ENCODE measurements at places on chromosomes 7 and 10.

DNA sequence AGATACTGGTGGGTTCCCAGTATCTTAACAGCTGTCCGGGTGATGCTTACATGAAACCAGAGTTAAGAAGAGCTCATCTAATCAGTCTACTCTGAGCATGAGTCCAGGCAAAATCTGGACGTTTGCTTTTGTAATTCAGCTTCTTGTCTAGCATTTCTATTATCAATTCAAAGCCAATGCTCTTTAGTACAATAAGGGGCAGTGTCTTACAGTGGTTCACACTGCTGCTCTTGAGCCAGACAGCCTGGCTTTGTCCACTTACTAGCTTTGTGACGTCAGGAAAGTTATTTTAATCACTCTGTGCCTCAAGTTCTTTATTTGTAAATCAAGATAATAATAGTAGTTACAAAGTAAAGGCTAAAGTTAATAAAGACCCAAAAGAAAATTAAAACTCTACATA, 227.3 kb upstream of the TCF7L2 start:
- DNase-seq, result no peak

GRCh38 chr7:142838461-142839213, 16.2 kb upstream of the EPHB6 start:
- no peak for DNase-seq

- no peak for DNase-seq
Observed at GRCh38 chr10:73915206-73915851, 4.4 kb downstream of the PLAU start.

DNA sequence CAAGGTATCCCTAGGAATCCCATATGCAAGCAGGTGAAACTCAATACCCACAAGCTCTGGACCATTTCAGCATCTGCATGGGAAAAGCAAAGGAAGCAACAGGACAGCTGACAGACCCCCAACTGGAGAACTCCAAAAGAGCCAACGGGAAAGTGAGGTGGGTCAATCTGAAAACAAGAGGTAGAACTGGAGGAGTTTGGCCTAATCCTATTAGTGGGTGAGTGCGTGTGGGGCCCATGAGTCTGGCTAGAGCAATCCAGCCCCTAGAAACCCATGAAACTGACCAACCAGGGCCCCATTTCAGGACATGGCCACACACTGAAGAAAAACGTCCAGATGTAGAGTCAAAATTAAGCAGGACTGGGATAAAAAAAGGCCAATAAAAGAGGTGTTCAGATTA, 26.6 kb upstream of the WNT8B start:
- DNase-seq, result no peak

- no peak for DNase-seq
Observed at GRCh38 chr7:74141705-74142104, 32.5 kb upstream of the EIF4H start.

DNA sequence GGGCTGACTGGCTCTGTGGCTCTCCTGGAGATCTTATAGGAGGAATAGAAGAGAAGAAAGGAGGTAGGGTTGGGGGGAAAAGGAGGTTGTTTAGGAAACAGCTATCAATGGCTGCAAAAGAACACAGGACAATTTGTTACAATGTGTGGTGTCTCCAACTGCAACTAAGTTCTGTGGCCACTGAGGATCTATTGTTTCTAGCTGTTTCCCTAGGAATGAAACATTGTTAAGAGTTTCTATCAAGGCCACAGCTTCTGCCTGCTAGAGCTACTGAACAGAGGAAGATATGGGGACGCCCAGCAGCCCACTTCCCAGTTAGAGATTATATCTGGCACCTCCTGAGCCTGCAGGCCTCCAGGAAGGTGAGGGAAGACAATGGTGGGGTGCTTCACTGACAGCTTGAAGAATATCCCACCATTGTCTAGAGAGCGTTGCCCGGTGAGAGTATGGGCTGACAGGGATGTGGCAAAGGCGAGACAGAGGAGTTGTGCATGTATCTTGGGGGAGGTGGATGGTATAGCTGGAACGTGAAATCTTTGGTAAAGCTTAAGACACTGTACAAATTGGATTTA, 4.0 kb downstream of the SCD start:
- no peak for DNase-seq

- DNase-seq, result no peak
Observed at GRCh38 chr7:126529254-126529653, 723.5 kb downstream of the GRM8 start.

GRCh38 chr7:94955807-94956206, 48.4 kb downstream of the PPP1R9A start:
- no peak for DNase-seq

DNA sequence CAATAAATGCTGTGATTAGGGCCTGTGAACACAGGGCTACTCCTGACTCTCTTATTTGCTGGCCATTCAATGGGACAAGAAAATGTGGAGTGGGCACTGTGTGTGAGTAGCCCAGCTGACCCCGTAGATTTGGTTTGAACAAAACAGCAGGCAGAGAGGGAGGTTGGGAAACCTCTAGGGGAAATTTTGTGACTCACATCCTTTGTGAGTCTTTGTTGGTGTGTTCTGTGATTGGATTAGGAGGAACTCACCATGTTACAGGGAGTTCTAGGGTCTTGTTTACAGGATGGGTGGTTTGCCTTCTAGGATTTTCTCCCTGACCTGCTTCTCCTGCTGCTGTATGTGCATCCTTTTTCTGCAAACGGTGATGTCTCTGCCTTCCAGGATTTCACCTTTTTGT, 128.3 kb upstream of the MKI67 start:
- DNase-seq, result no peak

- DNase-seq, result no peak
Observed at GRCh38 chr7:95723583-95724180, 48.7 kb upstream of the DYNC1I1 start.

- no peak for DNase-seq
Observed at GRCh38 chr10:133334503-133335245, 2.0 kb downstream of the CALY start.

- no peak for DNase-seq
Observed at GRCh38 chr10:79355420-79356017, 8.2 kb downstream of the PPIF start.

DNA sequence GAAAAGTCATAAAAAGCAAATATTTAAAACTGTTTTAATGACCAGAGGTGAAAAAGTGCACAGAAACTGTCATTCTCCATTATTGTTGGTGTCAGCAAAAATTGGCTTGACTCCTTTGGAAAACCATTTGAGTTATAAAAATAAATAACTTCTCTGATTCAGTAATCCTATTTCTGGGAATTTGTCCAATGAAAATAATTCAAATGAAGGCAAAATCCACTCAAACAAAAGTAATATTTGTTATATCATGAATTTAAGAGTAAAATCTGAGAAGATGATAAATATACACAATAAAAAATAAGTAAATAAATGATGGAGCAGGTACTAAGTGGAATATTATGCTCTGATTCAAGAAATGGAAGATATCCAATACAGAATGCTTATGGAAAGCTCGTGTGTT, 326.6 kb upstream of the KLF6 start:
- DNase-seq, result no peak

DNA sequence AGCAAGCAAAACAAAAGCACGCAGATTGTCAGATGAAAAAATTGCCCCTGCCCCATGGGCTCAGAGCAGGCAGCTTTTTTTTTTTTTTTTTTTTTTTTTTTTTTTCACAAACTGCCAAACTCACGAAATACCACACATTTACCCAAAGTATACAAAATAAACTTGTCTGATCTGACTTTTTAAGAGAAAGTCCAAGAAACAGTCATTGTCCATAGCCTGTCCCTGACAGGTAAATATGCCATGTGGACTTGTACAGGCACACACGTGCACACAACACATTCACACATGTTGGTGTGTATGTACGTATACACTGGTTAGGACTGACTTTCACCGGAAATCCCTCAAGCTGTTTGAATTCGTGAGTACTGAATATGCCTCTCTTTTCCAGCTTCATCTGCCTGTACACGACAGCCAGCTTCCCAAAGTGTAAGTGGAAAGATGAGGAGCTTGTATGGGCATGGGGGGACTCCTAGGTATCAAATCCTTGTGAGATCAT, 929 bp upstream of the HGF start:
- DNase-seq, result no peak

GRCh38 chr7:104018425-104018824, 29.0 kb upstream of the RELN start:
- no peak for DNase-seq

- DNase-seq, result peak; percentile 52
Observed at GRCh38 chr10:6409971-6410643, 170.0 kb downstream of the PRKCQ start.

- no peak for DNase-seq
Observed at GRCh38 chr7:90669492-90669891, 73.4 kb downstream of the CDK14 start.

GRCh38 chr7:76054123-76055120, 6.5 kb downstream of the MDH2 start:
- no peak for DNase-seq

GRCh38 chr10:61902445-61903220, 1.1 kb downstream of the ARID5B start:
- DNase-seq, result peak; percentile 84

- DNase-seq, result no peak
Observed at GRCh38 chr7:114051871-114052331, 133.1 kb upstream of the PPP1R3A start.

GRCh38 chr7:89681448-89681847, 472.8 kb upstream of the STEAP1 start:
- no peak for DNase-seq

- no peak for DNase-seq
Observed at GRCh38 chr7:77812290-77812685, 13.7 kb downstream of the PHTF2 start.

DNA sequence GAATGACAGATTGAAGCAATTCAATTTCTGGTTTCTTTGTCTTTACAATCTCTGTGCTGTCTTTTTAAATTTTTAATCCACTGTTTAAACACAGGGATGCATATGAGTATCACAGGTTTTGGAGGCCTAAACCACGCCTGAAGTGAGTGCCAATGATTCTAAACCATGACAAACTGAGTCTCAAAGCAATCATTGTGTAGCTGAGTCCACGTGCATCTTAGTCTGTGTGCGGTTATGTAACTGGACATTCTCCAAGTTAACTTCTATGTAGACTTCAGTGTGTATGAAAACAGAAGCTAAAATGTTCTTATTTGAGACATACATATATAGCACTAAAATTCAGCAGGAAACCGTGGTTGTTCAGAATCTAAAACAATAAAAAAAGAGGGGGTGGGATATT, 79.3 kb upstream of the ST8SIA6 start:
- no peak for DNase-seq

DNA sequence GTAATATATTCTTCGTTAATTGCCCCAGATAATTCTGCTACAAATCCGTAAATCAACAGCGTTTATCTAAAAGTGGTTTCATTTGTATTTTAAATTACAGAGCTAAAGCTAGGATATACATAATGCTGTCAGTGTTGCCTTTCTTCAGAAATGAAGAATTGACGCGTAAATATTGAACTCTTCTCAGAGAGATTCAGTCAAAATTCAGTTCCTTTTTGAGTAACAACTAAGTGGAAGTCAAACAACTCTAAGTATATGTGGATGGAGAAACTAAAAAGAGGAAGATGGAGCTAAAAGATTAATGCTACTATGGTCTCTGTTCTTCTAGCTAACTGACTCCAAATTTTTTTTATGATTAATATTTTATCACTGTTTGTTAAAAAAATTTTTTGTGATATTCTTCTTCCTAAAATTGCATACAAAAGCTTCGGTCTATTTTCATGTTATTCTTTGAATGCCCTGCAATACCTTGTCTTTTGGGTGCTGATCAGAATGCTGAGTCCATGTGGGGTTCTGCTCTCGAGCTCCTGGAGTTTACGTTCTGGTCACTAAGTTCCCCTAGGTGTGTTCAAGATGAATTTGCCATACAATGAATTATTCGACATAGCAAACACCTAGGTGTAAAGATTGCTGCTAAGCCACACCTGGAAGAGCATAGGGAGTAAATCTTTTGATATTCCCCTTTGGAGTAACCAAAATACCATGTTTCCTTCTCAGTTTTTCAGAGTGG, 20.7 kb downstream of the MDFIC start:
- no peak for DNase-seq

DNA sequence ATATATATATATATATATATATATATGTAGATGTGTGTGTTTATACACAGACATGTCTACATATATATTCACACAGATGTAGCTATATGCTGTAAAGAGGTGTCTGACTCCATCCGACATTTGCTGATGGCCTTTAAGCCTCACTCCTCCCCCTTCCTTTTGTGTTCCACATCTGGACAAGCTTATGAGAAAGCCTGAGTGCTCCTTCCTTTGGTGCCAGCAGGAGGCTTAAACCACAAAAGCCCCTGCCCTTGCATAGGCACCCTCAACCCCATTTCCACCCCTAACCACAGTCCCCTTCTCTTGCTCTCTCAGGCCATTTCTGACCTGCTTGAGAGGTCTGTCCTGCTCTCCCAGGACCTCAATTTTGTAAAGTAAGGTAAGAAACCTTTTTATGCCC, 98.7 kb downstream of the SVOPL start:
- DNase-seq, result no peak

DNA sequence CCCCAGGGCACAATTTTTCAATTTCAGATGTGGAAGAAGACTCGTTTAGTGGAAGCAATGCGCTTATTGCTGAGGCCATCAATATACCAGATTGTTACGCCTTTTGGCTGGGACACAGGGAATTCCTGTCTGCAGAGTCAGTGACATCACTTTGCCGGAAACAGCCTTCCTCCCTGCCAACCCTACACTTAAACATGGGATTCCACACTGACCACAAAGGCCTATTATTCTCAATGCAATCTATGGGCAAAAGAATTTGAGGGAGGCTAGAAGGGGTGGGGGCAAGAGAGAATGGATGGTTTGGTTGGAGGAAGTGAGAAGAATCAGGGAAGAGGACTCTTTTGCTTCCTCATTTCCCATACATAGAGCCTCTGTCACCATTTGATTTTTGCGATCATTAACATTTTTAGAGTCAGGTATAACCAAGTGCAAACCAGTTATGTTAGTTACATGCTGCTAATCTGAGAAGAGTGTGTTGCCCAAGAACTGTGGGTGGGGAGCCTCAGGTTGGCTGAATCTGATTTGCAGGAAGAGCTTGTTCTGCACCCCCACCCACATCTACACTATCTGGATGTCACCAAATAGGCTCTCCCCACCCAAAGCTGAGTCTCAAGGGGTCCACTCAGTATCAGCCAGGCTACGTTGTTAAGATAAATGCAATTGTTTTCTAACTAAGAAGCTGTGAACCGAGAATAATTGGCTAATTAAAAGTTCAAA, 58.2 kb downstream of the ENTPD1 start:
- DNase-seq, result no peak

DNA sequence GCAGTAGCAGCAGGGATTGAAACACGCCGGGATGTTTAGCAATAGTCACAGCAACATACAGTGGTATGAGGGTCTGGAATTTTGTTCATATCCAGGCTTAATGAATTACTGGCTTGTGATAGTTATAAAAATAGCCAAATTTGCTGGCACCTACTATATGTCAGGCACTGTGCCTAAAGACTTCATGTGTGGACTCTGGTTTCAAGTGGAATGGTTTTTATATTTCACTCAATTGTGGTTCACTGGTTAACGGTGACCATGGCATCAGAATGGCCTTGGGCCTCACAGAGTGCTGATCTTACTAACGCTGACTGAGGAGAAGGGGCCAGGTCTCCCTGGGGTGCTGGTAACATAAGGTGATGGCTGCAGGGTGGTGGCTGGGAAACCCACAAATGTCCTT, 55.7 kb downstream of the CELF2 start:
- DNase-seq, result no peak

GRCh38 chr10:18044976-18045720, 93.4 kb downstream of the SLC39A12 start:
- DNase-seq, result no peak

- no peak for DNase-seq
Observed at GRCh38 chr7:132412435-132412834, 163.8 kb downstream of the PLXNA4 start.

All from T-cell (primary cell).